ENCODE measurements at places on chromosomes 7 and 10.

DNA sequence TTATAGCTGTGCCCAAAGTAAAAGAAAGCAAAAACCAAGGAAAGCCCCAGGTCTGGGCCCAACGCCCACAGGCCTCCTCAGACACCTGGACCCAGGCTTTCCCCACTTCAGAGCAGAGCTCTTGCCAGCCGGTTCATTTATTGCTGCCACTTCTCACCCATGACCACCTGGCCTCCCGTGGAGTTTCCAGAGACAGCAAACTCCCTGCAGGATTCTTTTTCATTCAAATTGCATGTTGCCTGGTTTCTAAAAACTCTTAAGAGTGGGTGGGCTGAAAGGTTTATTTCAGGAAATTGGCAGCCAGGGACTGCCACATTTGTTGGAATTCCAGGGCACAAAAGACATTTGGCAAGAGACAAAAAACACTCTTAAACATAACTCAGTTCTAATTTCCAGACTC, 4.7 kb downstream of the VOPP1 start:
- no peak for DNase-seq

DNA sequence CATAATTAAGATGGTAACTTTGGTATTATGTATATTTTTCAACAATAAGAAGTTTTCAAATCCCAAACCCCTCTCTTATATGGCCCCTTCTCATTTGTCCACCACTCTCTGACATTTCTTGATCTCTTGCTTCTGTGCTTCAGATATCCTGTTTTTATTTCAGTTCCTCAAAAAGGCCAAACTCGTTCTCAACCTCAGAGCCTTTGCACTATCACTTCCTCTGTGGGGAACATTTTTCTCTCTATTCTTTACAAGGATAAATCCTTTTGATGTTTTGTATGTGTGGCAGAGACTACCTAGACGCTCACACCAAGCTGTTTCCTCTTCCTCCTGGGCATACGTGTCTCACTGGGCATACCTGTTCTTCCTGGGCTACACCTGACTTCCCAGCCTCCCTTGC, 54.2 kb upstream of the FRMD4A start:
- no peak for DNase-seq

DNA sequence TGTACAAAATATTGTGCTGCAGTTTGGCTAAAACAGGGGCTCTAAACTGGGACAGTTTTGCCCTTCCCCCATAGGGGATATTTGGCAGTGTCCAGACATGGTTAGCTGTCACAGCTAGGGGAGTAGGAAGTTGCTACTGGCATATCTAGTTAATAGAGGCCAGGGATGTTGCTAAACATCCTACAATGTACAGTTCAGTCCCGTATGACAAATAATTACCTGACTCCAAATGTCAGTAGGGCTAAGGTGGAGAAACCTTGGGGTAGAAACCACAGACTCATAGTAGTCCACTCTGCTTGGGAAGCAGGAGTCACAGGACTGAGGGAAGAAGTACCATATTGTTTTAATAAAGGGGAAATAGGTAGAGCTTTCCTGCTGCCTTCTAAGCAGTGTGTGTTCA, 39.8 kb downstream of the WBP1L start:
- DNase-seq, result no peak

GRCh38 chr10:103096130-103096529, 96.9 kb downstream of the NT5C2 start:
- DNase-seq, result no peak

GRCh38 chr10:100204370-100204769, 18.5 kb upstream of the ERLIN1 start:
- DNase-seq, result no peak

- DNase-seq, result no peak
Observed at GRCh38 chr10:76218035-76218434, 786.6 kb downstream of the LRMDA start.

GRCh38 chr10:36547965-36548364, 577.4 kb upstream of the ANKRD30A start:
- DNase-seq, result no peak
